ENCODE measurements at places on chromosomes 3 and 15.

- peak; percentile 86 for DNase-seq
These were observed 82.6 kb downstream of the PCCB start for GRCh38 chr3:136332776-136333175.

DNA sequence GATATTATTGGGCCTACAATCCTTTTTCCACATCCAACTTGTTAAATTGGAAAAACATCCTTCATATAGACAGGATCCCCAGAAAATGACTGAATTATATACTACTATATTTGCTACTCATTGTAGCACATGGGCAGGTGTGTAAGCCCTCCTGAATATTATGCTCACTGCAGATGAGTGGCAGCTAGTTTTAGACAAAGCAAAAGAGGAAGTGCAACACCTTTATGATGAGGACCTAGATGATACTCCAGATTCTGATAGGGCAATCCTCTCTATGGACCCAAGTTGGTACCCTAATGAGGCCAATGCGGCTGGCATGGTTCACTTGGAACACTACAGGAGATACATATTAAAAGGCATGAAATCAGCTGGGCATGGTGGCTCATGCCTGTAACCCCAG, 119.1 kb upstream of the PLCL2 start:
- DNase-seq, result no peak

- DNase-seq, result no peak
These were observed 10.4 kb upstream of the FBXL22 start for GRCh38 chr15:63586790-63587189.

- no peak for DNase-seq
These were observed 9.6 kb downstream of the CMC1 start for GRCh38 chr3:28250999-28251398.

DNA sequence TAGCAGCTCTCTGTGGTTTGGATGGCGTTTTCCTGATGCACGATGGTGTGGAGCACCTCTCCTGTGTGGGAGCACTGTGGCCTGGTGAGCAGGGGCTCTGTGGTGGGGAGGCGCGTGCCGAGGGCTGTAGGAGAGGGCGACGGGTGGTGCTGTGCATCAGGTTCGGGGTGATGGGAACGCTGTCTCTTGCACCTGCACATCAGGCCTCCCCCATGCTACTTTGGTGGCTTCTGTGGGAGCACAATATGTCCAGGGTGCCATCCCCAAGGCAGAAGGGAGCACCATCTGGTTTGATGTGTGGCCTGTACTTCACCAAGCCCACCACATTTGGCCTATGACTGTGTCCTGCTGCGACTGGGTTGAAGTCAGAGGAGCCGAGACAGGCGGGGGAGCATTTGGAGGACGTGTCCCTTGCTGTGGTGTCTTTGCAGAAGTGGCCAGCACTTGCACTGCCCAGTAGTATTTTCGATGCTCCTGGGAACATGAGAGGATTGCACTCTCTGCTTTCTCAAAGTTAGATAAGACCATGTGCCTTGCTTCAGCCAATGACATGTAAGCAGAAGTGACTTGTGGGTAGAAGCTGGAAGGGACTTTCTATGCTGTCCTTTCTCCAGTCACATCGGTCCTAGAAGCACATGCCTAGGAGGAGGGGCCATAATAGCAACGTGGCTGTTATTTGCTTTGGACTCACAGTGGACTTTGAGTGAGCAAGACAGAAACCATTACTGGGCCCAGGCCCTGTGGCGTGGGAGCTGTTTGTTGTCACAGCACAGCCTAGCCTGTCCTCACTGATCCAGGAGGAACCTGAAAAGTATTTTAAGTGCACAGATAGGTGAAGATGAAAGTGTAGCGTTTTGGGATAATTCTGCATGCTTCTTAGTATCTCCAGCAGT, 72.1 kb downstream of the APBA2 start:
- no peak for DNase-seq

DNA sequence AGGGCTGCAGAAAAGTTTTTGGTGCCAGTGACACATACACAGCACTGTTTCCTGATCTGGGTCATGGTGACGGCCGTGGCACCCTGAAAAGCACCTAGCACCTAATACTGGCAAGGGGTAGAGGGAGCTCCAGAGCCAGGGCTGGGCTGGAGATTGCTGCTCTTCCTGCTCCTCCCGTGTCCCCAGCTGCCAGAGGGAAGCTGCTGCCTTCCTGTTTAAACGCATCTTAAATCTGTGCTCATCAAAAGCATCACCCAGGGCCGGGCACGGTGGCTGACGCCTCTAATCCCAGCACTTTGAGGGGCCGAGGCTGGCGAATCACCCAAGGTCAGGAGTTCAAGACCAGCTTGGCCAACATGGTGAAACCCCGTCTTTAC, 156.7 kb upstream of the MEF2A start:
- peak; percentile 68 for DNase-seq

DNA sequence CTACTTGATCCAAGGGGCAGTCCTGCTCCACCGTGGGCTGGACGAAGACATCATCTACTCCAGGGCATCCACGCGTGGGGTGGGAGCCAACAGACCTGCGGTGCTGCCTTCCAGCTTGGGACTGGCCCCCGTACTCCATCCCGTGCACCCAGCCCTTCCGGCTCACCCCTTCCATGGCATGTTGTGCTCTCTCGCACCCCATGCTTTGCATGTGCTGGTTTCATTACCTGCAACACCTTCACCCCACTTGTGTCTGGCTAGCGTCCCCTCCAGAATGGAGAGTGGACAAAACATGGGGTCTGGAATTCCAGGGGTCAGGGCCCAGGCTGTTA, 30.2 kb downstream of the SEMA7A start:
- no peak for DNase-seq

GRCh38 chr3:183824761-183825455, 469 bp downstream of the MAP6D1 start:
- DNase-seq, result peak; percentile 12

- DNase-seq, result no peak
These were observed 58.3 kb upstream of the CFAP20DC start for GRCh38 chr3:59107856-59108815.

- no peak for DNase-seq
These were observed 100.5 kb upstream of the RGMA start for GRCh38 chr15:93189561-93189960.

GRCh38 chr15:71207141-71207540, 91.9 kb downstream of the THSD4 start:
- no peak for DNase-seq

DNA sequence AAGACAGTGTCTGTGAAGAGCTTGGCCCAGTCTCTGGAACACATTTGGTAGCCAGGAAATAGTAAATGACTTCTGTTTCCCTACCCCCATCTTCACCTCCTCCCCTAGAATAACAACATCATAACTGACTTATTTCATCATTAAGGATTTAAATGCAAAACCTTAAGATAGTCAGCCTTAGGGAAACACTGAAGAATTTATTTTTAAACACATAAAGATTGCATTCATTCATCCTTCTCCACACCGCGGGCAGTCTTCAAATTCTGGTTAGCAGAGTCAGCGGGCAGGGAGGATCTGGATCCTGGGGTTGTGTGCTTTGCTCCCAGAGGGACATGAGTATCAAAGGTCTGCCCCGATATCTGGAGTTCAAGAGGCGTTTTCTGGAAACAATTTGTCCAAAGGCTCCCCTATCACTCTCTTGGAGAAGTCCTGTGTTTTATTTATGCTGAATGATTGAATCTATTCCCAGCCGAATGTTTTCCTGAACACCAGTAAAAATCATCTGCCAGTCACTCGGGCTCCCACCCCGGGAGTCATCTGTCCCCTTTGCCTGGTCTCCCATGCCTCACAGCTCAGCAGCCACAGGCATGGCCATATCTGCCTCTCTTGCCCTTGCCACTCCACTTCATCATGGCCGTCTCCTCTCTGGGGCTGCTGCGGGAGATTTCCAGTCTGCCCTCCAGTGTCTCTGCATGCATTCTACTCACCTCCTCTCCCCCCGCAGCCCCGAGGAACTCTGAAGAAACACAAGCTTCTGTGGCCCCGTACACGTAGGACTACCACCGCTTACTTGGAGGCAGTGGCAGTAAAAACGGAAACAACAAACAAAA, 234.7 kb upstream of the CTDSPL start:
- DNase-seq, result peak; percentile 51

GRCh38 chr3:194133661-194134230, 2.2 kb upstream of the HES1 start:
- DNase-seq, result peak; percentile 58

GRCh38 chr3:187747506-187747905, 2.2 kb upstream of the BCL6 start:
- DNase-seq, result no peak

DNA sequence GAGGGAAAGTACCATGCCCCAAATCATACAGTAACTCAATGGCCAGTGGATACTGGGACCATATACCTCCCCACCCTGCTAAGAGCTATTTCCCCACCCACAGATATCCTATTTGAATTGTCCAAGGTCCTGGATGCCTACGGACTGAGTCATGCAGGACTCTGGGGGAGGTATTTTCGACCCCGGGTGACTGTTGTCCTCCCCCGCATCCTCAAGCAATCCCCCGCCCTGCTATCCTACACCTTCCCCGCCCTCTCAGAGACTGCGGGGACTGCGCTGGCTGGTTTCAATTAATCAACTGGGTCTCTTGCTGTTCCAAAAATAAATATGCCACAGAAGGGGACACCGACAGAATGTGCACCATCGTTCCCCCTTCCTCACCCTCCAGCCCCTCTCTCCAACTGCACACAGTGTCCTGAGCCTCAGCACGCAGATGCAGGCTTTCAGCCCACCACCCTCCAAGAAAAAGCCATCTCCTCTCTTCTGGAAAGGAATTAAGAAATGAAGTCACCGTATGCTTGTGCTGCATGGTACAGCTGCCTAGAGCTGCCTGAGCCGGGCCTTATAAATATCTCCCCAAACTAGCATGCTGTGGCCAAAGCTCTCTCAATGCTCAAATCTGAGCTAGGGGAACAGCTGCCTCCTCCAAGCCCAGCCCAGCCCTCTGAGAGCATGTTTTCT, 8.1 kb downstream of the CAV3 start:
- DNase-seq, result peak; percentile 93

DNA sequence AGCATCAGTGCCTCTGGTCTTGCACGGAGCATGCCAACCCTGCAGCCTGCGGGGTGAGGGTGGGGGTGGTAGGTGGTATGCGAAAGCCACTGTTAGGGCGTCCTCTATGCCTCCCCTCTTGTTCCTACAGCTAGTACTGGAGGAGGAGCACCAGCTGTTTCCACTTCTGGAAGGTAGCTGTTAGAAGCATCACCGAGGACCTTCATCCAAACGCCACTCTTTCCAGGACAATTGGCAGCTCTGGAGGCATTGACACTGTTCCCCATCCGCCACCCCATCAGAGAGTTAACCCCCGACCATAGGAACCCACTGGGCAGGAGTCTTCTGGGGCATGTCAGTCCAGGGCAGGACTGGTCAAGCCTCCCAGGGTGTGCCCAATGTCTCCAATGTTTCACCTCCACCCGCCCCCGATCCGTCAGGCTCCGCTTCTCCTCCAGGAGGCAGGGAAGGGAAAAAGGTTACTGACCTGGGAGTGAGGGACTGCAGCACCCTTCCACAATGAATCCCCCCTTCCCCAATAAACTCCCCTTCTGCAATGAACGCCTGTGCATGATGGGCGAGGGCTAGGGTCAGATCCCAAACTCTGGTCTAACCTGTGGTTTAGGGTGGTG, 487 bp downstream of the DUOX2 start:
- no peak for DNase-seq

GRCh38 chr3:109977897-109978296, 640.6 kb upstream of the DPPA4 start:
- no peak for DNase-seq

DNA sequence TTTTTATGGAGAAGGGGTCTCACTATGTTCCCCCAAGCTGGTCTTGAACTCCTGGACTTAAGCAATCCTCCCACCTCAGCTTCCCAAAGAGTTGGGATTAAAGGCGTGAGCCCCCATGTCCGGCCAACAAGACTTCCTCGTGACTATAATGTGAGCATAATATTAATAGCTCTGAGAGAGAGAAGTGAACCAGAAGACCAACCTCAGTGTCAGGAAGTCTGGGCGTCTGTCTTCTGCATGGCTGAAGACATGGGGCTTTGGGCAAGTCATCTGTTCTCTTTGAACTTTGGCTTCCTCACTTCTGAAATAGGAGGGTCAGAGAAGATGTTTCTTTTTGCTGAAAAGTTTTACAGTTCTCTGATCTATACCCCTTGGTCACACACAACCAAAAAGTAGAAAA, 92.1 kb downstream of the SLC49A4 start:
- DNase-seq, result no peak

DNA sequence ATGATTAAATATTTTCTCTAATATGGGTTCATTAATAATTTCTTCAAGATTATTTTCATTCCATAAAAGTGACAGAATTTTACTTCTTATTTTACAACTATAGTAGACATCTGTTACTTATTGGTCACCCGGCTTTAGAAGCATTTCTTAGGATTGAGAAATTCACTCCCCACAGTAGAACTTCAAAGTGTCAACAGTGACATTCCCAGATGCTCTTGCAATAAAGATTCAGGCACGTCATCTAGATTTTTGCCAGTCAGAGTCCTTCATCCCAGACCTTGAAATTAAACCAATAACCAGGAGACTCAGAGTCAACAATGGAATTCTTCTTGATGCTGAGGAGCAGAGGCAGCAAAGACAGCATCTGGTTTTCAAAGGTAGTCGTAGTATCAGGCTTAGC, 190.8 kb downstream of the VGLL3 start:
- peak; percentile 82 for DNase-seq

DNA sequence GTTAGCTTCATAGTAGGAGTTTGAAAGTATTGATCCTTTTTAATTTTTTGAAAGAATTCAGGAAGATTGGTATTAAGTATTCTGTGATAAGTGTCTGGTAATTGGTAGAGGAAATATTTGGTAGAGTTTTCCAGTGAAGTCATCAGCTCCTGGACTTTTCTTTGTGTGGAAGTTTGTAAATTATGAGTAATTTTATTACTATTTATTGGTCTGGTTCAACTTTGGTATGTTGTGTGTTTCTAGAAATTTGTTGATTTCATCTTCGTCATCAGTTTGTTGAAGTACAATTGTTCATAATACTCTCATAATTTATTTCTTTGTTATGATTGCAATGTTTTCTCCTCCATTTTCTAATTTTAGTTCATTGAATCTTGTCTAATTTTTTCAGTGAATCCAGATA, 832.0 kb downstream of the OTOL1 start:
- no peak for DNase-seq

DNA sequence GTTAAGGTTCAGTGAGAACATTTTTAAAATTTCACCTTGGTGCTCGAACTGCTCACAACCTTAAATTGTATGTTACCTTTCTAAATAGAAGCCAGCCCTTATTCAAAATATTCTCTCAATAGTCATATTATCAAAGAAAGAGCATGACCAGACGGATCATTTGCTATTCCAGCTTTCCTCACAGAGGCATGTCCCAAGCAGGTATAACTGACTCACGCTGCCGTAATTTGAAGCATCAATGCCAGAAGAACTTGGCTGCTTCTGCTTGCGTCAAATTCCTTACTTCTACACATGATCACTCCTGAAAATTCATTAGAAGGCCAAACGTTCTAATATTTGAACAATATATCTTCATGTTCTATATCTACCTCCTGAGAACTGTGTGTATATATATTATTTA, 69.5 kb upstream of the VGLL4 start:
- no peak for DNase-seq

- no peak for DNase-seq
These were observed 203.8 kb downstream of the EPHB1 start for GRCh38 chr3:134998855-134999254.

- DNase-seq, result peak; percentile 37
These were observed 627.0 kb downstream of the SI start for GRCh38 chr3:164451072-164451910.

Measured in fibroblast of skin of back (primary cell).